Calu3 (cell line): ENCODE measurements at places on chromosomes 1 and 21. TPM values are rescaled to one million over a fixed set of nuclear protein-coding genes. Genes with fewer than 3 reads are reported as not detected.

DNA sequence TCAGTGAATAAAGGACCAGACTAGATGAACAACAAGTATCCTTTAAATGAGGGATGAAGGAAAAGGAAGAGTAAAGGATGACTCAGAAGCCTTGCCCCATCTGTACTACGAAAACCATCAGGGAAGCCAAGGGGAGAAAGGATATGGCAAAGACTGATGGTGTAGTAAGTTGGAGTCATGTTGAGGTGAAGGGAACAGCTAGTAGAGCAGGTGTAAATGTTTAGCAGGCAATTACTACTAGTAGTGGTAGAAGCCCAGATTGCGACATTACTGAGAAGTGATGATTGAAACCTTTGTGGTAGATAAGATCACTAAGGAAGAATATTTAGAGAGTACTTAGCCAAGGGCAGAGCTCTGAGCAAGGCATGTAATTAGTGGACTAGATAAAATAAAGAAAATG lies 84.0 kb downstream of the PHTF1 start:
- H3K27ac ChIP-seq, result no peak overlapping the region
- peaks cover 47% of the 10 kb centered on the region for H3K4me1 ChIP-seq
- H3K36me3 ChIP-seq, result peaks cover 10% of the 10 kb centered on the region
- H3K27me3 ChIP-seq, result no peaks in the 10 kb centered on the region
- no peak overlapping the region for H3K4me3 ChIP-seq
- DNase-seq, result no peak

GRCh38 chr1:9628541-9629444 lies 22.7 kb upstream of the PIK3CD start:
- H3K27ac ChIP-seq, result no peak overlapping the region
- H3K36me3 ChIP-seq, result no peaks in the 10 kb centered on the region
- DNase-seq, result no peak
- no peak overlapping the region for H3K4me3 ChIP-seq

DNA sequence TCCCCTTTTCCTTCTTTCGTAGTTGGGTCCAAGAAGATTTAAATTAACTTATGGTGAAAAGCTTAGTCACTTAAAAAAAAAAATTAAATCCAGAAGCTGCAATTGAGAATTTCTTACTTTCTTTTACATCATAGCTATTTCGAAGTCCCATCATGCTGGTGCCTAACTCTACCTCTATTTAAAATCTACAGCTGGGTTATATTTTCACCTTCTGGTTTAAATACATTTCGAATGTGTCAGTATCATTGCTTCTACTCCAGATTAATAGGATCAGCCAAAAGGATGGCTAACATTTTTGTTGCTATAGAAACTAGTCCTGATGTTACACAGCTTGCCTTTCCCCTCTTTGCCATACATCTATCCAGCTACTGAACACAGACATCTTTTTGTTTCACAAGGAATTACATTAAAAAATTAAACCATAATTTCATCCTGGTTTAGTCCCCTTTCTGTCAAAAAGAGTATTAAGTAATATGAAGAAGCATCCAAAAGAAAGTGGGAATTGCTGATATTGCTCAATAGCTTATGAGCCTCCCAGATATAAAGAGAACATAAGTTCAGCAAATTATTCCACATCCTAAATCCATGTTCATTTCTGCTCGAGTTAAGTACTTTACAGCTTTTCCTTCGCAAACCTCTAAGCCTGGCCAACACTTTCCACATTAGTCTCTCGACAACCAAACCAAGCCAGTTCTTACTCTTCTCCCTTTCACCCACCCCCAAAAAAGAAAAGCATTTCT lies 396.7 kb upstream of the DAB1 start:
- H3K4me1 ChIP-seq, result no peaks in the 10 kb centered on the region
- no peak overlapping the region for H3K27ac ChIP-seq
- DNase-seq, result no peak
- peaks cover 41% of the 10 kb centered on the region for H3K27me3 ChIP-seq
- H3K36me3 ChIP-seq, result no peaks in the 10 kb centered on the region
- no peak overlapping the region for H3K4me3 ChIP-seq

GRCh38 chr1:24793447-24794129 lies 48.3 kb downstream of the CLIC4 start:
- no peak for DNase-seq
- no peaks in the 10 kb centered on the region for H3K36me3 ChIP-seq
- no peak overlapping the region for H3K27ac ChIP-seq
- no peaks in the 10 kb centered on the region for H3K27me3 ChIP-seq
- peaks cover 16% of the 10 kb centered on the region for H3K4me1 ChIP-seq
- H3K4me3 ChIP-seq, result no peak overlapping the region

GRCh38 chr1:63322114-63322943 lies at the start of gene FOXD3:
FOXD3 (plus strand) TSS chr1:63322567; CDS start chr1:63323059, 492 bp downstream.
- peak within 1 kb of the TSS; percentile 68 for H3K4me3 ChIP-seq
- peak; percentile 71 for DNase-seq
- H3K27me3 ChIP-seq, result peaks cover 50% of the 10 kb centered on the region
- H3K4me1 ChIP-seq, result peaks cover 13% of the 10 kb centered on the region
- H3K27ac ChIP-seq, result peak within 1 kb of the TSS; percentile 71

The E2F2 gene
- total RNA-seq, result 6.2 and 8.1 TPM in 2 replicates

The LRIG2 gene
- 11.0 and 11.6 TPM in 2 replicates for total RNA-seq

DNA sequence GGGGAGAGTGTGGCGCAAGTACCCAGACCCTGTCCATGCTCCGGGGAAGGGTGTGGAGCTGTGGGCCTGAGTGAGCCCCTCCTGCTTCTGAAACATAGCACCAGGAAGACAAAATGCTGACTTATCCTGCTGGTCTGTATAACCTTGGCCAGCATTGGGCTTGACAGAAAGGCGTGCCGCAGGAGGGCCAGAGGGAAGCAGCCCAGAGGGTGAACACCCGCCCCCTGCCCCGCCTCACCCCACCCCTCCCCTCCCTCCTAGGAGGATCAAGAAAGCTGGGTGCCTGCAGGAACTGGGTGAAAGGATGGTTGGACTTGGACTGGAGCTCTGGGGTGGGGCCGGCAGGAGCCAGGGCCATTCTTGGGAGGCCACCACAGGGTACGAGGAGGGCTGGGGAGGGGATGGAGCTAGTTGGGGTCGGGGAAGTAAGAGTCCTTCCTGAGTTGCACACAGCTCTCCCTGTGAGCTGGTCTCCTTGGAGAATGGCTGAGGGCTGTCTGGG lies 27.1 kb downstream of the PTPRF start:
- no peaks in the 10 kb centered on the region for H3K4me1 ChIP-seq
- H3K36me3 ChIP-seq, result peaks cover 35% of the 10 kb centered on the region
- peak; percentile 33 for DNase-seq
- no peaks in the 10 kb centered on the region for H3K27me3 ChIP-seq

The ECE1 gene
- total RNA-seq, result 83.0 and 101 TPM in 2 replicates

The CFAP45 gene
- 1.6 and 1.8 TPM in 2 replicates for total RNA-seq

DNA sequence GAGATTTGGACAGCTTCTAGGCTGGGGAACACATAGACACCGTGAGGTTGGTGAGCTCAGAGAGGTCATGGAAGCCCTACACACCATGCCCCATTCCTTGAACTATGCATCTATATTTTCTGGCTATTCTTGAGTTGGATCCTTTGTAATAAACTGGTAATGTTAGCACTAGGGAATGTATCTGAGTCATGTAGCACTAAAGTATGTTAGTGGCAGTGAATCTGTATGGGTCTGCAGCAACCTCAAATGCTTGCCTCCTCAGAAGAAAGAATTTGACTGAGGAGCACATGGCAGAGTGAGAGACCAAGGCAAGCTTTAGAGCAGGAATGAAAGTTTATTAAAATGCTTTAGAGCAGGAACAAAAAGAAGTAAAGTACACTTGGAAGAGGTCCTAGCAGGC lies 43.7 kb upstream of the LRRC7 start:
- no peak overlapping the region for H3K4me3 ChIP-seq
- no peaks in the 10 kb centered on the region for H3K36me3 ChIP-seq
- H3K4me1 ChIP-seq, result peaks cover 8% of the 10 kb centered on the region
- H3K27me3 ChIP-seq, result no peaks in the 10 kb centered on the region

The PPM1J gene
- 1.3 and 2.2 TPM in 2 replicates for total RNA-seq

The CFAP107 gene
- not detected in 2 replicates for total RNA-seq

GRCh38 chr1:47830641-47831333 lies 166.4 kb downstream of the TRABD2B start:
- H3K27me3 ChIP-seq, result peaks cover 33% of the 10 kb centered on the region
- no peak overlapping the region for H3K27ac ChIP-seq
- no peak overlapping the region for H3K4me3 ChIP-seq
- no peak for DNase-seq
- no peaks in the 10 kb centered on the region for H3K4me1 ChIP-seq
- no peaks in the 10 kb centered on the region for H3K36me3 ChIP-seq

The MASP2 gene
- not detected in 2 replicates for total RNA-seq
